ENCODE measurements at places on chromosomes 5 and 9.

GRCh38 chr9:96376891-96377874 is 6.3 kb downstream of the SLC35D2 start:
- DNase-seq, result no peak

- DNase-seq, result no peak
Observed at GRCh38 chr5:104998572-104998971, 1436.0 kb upstream of the NUDT12 start.

- DNase-seq, result no peak
Observed at GRCh38 chr9:117720555-117720954, 16.4 kb downstream of the TLR4 start.

GRCh38 chr9:89606624-89607311 is 2.0 kb downstream of the GADD45G start:
- no peak for DNase-seq

- DNase-seq, result no peak
Observed at GRCh38 chr9:114549697-114550330, 37.8 kb upstream of the ATP6V1G1 start.

DNA sequence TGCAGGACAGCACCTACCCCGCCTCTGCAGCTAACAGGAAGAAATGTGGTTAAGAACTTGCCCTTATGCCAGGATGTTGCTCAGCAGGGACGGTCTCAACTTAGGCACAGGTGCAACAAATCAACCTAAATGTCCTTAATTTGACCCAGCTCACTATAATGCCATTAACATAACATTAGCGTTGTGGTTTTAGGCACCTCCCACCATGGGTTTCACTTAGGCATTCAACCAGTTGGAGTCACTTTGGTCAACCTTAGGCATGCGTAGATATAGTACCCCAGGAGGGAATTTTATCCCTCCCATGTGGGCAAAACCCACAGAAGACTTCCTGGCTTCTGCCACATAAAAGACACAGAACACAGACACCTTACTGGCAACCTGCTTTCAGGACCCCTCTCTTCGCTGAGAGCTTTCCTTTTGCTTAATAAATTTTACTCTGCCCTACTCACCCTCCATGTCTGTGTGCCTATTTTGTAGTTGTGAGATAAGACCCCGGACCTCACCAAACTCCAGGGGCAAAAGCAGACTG is 8.7 kb upstream of the ERAP1 start:
- peak; percentile 58 for DNase-seq

DNA sequence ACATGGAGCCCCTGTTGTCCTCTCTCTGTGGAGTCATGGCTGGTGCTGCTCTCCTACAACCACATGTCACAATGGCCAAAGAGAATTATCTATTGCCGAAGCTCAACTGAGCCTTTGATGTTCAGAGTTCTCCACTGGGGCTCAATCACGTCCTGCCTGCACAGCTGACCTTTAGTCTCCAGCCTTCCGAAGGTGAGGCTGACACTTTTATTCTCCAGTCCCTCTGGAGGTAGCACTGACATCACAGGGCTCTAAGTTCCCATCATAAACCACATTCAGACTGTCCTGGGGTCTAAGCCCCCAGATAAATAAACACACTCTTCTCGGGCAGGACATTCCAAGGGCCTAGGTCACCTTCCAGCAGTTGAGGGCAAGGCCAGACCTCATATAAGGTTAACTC is 23.4 kb downstream of the ADCY2 start:
- no peak for DNase-seq
